Renal cortex interstitium (tissue), 15 donors: ENCODE measurements at places on chromosomes 12 and 14.
A peak's percentile ranks its signal among the peaks of the same experiment; 100 is the strongest.

- DNase-seq = no peak
These were observed 44.3 kb upstream of the STRN3 start for GRCh38 chr14:31070431-31070830.

DNA sequence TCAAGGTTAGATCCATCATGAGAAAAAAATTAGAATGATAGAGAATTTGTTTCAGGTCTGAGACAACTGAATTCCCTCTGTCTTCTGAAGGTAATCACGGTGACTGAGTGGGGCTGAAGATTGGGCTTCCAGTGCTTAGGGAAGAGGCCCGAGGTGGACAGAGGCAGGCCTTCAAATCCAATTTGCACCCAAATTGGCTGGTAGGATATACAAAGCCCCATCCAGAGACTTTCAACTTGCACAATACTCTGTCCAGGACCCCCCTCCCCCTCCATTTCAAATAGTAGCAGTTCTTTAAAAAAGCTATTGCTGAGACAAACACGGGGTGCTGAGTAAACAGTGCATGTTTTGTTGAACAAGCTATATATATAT, 3.6 kb upstream of the FOXG1 start:
- no peak for DNase-seq

DNA sequence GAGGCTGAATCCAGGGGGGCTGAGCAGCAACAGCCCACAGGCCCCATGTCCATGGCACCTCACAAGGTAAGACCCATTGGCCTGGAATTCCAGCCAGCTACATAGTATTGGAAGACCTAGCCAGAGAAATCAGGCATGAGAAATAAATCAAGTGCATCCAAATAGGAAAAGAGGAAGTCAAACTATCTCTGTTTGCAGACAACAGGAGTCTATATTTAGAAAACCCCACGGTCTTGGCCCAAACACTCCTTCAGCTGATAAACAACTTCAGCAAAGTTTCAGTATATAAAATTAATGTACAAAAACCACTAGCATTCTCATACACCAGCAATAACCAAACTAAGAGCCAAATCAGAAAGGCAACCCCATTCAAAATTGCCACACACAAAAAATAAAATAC, 16.9 kb downstream of the PDE6H start:
- DNase-seq = no peak

- no peak for DNase-seq
These were observed 35.2 kb upstream of the DLK1 start for GRCh38 chr14:100691395-100692056.

DNA sequence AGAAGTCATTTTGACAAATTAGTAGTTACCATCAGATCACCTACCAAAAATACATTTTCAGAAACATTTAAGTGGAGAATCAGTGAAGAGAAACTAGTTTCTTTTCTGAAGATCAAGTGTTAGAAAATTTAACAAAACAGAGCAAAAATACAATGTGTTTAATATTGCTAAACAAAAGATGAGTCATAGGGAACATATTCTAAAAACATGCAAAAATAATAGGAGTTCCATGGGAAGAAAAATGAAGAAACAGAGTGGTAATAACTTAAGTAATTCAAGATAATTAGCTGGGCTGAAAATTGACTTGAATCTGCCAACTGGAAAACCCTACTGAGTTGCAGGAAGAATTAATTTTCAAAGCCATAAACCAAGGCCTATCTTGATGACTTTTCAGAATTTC, 111.5 kb upstream of the KITLG start:
- DNase-seq = no peak

- no peak for DNase-seq
These were observed 26.9 kb downstream of the BATF start for GRCh38 chr14:75549169-75549568.

DNA sequence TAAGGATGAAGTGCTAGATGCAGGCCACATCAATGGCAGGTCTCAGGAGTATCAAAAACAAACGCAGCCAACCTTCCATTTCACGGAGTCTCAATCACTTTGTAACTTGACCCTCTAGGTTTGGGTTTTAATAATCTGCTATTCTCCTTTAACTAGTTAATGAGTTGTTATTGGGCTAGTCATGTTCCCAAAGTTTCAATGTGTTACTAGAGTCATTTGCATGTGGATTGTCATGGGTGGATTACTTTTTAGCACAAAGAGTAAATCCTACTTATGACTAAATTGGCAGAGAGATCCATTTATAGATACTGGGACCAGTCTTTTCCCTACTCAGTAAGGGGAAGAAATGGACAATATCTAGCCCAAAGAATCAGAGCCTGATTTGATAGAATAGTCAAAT, 151.0 kb downstream of the BCAT1 start:
- no peak for DNase-seq

GRCh38 chr12:1523558-1524050, 70.8 kb downstream of the FBXL14 start:
- DNase-seq = no peak

DNA sequence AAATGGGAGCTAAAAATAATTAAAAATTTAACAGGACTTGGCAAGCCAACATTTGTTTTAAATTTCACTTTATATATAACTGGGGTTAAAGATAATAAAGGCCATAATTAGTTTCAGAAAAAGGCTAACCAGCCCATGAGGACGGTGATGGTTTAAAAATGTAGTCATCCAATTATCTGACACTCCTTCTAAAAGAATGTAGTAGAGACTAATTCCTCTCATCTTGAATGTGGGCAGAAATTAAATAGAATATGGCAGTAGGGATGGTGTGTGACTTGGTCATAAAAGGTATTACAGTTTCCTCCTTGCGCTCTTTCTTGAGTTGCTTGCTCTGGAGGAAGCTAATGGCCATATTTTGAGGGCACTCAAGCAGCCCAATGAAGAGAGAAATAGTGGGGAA, 49.1 kb upstream of the PTPRB start:
- no peak for DNase-seq

- no peak for DNase-seq
These were observed 48.7 kb downstream of the SPTB start for GRCh38 chr14:64830961-64831360.

- no peak for DNase-seq
These were observed 94.7 kb downstream of the SLC41A2 start for GRCh38 chr12:104863296-104863948.

DNA sequence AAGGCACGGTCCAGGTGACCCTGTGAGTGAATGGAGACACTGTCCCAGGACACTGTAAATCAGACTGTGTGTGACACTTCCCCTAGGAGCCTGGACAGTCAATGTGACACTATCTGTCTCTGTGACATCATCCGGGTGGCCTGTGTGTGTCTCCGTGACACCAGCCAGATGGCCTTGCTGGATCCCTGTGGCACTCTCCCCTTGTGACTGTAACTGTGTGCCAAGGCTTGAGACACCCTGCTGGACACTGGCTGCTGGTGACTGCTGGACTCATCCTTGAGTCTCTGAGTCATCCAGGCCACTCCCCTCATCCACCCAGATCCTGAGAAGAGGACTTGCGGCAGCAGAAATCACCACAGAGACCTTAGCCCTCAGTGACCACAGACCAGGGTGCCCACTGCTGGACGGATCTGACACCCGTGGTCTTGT, 51.6 kb downstream of the MVK start:
- no peak for DNase-seq

DNA sequence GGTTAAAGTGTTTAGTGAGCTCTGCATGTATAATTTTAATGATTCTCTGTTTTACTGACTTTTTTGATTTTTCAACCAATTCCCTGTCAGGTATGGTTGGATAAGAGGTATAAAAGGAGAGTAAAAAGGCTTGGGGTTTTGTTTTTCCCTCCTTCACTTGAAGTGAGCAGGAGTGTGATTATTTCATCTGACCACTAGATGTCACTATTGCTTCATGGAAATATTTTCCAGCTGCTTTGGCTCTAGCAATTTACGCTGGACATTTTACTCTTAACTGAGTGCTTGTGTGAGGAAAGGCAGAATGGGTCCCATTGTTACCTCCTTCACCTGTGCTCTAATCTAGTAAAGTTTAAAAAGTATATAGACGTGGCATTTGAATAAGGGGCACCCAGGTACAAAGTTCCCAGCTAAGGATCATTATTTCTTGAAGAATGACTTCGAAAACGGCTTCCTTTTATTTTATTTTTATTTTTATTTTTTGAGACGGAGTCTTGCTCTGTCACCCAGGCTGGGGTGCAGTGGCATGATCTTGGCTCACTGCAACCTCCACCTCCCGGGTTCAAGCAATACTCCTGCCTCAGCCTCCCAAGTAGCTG, 66.5 kb downstream of the TBC1D30 start:
- peak; percentile 54 for DNase-seq

DNA sequence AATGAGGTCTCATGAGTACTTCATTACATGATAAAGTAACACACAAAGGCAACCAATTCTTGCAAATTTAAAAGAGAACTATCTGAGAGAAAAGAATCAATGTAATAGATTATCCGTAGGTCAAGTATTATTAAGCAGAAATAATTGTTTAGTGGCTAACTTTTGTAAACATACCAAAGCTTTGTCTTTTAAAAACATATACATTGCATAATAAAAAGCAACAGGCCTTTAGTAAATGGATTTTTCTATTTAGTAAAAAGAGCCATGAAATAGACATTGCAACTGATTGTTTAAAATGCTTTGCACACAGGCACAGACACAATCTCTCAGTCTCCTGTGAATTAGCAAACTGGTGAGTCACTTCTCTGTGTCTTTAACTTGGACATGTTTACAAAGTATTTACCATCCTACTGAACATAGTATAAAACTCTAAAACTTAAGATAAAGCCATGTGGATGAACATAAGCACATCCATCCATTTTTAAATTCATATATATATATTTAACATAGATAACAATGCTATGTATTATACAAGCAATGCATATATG, 518.7 kb upstream of the MGAT4C start:
- no peak for DNase-seq

DNA sequence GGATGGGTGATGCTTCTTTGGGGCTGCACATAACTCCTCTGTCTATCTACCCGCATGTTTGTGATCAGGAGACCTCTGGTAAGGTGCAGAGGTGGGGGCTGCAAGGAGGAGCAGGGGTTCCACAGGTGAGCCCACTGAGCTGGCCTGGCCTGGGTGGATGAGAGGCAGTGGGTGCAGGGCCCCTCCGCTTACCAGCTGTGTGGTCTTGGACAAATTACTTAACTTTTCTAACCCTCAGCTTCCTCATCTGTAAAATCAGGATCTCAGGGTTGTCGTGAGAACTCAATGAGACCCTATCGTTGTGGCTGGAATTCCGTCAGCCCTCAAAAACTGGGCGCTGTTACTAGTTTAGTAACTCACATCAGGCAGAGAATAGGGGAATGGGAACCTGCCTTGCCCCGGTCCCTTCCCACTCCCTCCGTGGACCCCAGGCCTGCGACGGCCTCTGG, 7.5 kb downstream of the PTPN6 start:
- DNase-seq = no peak

DNA sequence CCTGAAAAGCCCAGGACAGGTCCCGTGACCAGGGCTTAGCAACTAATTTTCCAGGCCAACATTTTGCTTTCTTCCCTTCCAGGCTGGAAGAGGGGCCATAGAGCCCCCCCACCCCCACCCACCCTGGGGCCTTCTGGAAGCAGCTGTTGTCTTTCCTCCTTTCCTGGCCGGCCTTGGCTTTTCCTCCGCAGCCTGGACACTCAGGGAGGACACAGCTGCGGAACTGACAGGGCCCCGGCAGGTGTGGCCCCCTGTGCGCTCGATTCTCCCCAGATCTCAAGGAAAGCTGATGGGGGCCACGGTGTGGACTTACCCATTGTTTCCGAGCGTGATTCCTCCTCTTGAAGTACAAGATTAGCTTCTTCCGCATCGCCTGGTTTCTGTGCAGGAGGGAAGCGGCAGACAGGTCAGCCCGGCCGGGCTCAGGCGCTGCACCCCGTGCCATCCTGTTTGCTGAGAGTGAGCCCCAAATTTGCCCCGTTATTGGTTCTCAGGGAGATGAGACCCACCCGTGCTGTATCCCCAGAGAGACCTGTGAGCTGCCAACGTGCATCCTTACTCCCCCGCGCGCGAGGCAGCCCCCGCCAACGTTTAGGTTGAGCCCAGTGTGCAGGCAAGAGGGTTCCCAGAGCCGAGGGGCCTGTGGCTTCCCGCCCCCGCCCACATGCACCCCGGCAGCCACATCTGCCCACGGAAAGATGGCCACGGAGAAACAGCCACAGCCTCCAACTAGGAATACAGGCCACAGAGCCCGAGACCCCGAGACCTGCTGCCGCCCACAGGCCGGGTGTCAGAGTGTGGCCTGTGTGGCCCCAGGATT, 129.6 kb downstream of the NCOR2 start:
- no peak for DNase-seq

- DNase-seq = no peak
These were observed 19.8 kb downstream of the DIP2B start for GRCh38 chr12:50524621-50525020.

DNA sequence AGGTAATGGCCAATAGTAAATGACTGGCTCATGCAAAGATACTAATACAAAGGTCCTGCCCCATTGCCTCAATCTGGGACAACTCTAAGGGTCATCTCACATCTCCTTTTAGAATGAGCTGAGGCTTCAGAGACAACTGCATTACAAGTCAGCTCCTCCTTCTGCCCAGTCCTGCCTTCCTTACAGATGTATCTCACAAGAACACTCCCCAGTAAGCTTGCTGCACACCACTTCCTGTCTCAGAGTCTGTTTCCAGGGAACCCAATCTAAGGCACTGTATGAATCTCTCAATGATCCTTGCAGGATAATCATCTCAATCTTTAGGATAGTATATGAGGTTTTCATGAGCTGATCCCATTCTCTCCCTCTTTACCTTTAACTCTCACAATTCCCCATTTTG, 57.8 kb upstream of the ZDHHC17 start:
- DNase-seq = no peak

DNA sequence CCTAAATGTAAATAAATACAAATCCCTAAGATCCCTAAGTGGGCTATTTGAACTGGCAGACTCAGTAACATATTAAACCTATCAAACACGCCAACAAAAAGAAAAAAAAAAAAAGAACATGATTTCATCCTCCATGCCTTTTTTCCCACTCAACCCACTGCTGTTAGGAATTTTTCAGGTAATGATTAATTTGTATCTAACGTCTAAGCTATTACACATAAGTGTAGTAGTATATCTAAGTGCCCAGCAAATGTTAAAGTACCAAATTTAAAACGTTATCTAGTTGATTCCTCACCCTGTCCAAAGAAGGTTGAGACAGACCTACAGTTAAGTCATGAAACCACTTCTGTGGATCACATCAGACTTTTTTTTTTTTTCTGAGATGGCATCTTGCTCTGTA, 16.4 kb upstream of the ARID4A start:
- DNase-seq = no peak
